ENCODE measurements at places on chromosomes 7 and 10.

- no peak for DNase-seq
Observed at GRCh38 chr7:116585392-116585791, 60.6 kb downstream of the CAV1 start.

GRCh38 chr7:50869108-50869725, 86.5 kb upstream of the GRB10 start:
- no peak for DNase-seq

DNA sequence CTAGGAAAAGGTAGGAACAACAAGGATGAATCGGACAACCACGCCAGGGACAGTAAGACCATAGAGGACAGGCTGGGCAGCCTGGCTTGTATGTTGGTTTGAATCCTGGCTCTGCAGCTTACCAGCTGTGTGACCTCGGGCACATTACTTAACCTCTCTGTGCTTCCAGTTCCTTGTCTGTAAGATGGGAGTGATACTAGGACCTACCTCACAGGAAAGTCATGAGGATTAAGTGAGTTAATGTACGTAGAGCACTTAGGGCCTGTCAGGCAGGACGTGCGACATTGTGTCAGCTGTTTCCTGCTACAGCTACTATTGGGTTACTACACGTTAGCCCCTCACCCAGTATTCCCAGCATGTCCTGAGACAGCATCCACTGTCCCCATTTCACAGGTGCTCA, 32.1 kb downstream of the PLAC9 start:
- no peak for DNase-seq

- no peak for DNase-seq
Observed at GRCh38 chr7:24932389-24932788, 47.6 kb downstream of the OSBPL3 start.

GRCh38 chr10:101736666-101737065, 39.2 kb downstream of the FGF8 start:
- no peak for DNase-seq

DNA sequence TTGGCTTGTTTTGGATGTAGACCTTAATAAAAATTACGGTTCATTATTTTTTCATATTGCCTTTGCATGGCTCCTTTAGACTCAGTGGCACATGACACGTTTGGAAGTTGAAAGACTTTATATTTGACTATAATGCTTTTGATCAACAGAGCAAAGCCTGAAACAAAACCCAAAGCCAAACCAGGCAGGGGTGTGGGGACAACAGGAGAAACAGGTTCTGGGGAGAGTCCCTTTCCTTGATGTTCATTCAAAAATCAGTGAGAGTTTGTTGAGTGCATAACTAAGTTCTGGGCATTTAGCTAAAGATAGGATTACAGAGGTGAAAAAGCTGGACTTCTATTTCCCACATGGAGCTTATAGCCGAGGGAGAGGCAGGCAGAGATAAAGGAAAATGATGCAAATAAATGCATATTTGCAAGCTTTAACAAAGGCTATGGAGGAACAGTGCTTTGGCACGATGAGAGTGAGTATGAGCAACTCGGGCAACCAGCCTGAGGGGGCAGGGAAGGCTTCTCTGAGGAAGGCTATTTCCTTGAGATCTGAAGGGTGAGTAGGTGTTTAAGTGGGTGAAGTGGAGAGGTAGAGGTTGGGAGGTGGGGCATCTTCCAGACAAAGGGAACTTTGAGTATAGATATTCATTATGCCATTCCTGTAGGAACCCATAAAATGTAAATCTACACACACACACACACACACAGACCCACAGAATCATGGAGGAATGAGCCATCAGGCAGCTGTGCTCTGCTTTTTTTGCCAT, 34.5 kb upstream of the PDZD8 start:
- no peak for DNase-seq

DNA sequence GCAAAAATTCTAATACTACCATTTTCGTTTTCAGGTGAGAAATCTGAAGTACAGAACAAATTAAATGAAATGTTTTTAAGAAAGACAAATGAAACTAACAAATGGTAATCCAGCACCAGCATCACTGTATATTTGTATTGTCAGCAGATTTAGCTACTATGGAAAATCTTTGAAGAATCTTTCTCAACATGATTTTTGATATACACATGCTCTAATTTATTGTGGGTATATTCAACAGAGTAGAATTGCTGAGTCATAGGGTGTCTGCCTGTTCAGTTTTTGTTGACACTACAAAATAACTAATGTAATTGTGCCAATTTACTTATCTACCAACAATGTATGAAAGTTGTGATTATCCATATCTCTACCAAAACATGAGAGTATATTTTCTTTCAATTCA, 437.6 kb downstream of the PCDH15 start:
- DNase-seq, result no peak

DNA sequence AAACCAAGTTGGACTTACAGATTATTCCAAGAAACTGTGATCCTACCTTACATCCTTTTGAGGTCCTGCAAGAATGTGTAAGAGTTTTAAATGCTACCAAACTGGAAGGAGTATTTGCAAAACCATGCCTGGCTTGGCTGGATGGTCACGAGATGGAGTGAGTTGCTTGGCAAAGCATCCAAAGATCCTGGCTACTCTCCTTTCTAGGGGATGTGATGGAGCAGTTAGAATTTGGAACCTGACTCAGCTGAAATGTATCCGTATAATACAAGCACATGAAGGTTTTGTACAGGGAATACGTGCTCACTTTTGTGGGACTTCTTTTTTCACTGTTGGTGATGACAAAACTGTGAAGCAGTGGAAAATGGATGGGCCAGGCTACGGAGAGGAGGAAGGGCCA, 13.3 kb upstream of the SYPL1 start:
- DNase-seq, result no peak

- no peak for DNase-seq
Observed at GRCh38 chr7:127907110-127908040, 123.9 kb downstream of the LRRC4 start.

GRCh38 chr7:7183061-7183837, 905 bp downstream of the C1GALT1 start:
- peak; percentile 47 for DNase-seq

DNA sequence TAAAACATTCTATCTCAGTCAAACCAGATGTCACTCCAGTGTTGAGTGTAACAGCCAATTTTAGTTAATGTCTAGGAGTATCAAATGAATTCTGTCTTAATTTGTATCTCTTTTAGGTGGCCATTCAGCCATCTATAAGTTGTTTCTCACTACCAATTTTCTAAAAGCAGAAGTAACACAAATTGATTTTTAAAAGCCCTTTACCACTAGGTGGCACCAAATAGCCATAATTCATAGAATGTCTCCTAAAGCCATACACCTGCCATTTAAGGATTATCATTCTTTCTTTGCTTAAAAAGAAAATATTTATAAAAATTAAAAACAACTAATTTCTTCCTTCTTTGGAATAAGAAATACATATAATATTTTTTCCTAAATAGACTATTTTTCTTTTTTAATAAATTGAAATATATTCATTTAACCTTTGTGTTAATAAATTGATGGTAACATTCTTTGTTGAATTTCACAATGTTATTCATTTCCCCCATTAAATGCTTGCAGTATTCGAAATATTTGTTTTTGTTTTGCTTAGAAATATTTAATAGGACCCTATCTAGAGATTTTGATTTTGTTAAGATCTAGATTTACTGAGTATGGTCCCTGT, 107.8 kb upstream of the PPP1R3A start:
- DNase-seq, result peak; percentile 23

- DNase-seq, result no peak
Observed at GRCh38 chr7:95694334-95694733, 78.0 kb upstream of the DYNC1I1 start.

GRCh38 chr10:61110188-61110844, 166.3 kb upstream of the RHOBTB1 start:
- DNase-seq, result no peak

DNA sequence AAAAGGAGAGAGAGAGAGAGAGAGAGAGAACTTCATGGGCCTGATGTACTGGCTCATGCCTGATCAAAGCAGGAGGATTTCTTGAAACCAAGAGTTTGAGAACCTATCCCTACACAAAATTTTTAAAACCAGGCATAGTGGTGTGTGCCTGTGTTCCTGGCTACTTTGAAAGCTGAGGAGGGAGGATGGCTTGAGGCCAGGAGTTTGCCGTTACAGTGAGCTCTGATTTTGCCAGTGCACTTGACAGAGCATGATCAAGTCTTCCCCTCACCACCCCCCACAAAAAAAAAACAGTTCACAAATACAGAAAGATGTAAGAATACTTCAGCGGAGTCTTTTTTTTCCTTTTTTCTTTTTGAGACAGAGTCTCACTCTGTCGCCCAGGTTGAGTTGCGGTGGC, 52.1 kb upstream of the CCAR1 start:
- DNase-seq, result no peak

DNA sequence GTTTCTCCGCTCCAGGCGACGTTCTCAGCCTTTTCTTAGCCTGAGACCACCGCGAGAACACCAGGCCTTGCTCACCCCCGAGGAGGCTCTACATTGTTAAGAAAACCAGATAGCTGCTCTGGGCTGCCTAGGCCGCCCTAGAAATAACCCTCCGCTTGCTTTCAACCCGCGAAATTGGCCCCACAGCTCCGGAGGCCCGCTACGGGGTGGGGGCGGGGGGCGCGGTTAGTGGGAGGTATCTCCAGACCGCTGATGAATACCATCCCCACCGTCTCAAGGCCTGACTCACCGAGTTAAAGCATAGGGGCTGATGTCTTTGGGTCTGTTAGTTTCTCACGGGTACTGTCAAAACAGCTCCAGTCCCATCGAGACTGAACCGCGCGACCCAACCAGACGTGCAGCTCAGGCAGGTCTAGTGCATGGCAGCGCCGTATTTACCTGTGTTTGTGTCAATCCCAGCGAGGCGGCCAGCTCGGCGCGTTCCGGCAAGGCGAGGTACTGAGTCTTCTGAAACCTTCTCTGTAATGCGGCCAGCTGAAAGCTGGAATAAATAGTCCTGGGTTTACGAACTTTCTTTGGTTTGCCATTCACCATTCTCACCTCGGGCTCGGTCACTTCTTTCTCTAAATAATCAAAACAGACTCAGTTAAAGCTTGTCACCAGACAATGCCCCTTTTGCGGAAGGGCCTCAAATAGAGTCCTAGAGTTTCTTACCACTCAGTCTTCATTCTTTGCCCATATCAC, 2.7 kb downstream of the DLX5 start:
- no peak for DNase-seq

GRCh38 chr7:114082642-114083165, 163.9 kb upstream of the PPP1R3A start:
- DNase-seq, result no peak

Measured in activated CD4-positive, alpha-beta T cell treated with anti-CD3 and anti-CD28 coated beads for 4 hours (primary cell).